ENCODE measurements at places on chromosomes 7 and 10.

GRCh38 chr7:50727072-50727471, 55.6 kb downstream of the GRB10 start:
- no peak for DNase-seq

DNA sequence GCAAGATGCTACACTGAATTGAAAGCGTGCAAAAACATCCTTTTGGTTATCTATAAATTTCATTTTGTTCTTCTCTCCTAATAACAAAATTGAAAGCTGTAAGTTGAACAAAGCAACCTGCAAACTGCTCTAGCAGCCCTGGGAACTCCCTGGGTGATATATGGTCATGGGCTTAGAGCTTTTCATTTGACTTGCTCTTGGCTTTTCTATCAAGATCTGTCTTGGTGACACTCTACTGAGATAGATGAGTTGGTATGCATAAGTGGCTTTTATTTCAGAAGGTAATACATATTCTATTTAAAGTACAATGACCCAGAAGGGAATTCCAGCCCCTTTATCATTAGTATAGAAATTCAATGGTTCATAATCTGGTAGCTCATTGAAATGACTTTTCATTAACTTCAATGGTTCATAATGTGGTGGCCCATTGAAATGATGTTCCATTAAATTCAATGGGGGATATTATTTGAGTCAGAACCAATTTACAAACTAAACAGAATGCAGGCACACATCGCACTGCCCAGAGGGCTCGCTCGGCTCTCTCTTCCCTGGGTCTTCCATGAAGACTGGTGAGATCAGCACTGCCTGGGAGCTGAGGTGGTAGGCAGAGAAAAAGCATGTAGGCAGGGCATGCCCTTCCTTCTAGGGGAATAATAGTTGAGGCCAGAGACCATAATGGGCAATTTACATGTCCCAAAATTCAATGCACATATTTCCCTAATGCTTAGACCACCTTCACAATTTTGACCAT, 10.1 kb upstream of the KCNMA1 start:
- DNase-seq, result no peak

GRCh38 chr7:77393261-77393660, 22.9 kb downstream of the GSAP start:
- no peak for DNase-seq

GRCh38 chr10:110681023-110681681, 37.0 kb downstream of the RBM20 start:
- no peak for DNase-seq

DNA sequence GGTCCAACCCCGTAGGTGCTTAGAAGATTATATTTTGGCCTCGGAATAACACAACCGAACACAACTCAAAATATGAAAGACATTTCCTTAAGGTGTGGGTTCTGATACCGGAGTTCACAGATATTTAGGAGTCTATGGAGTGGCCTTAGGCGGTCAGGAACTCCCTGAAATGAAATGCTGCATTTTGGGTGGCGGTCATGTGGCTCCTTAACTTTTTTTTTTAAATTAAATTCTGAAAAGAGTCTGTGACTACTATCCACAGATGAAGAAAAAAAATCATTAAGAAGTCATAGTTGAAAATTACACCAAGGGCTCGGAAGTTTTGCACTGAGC, 290.9 kb upstream of the NFE2L3 start:
- DNase-seq, result no peak

DNA sequence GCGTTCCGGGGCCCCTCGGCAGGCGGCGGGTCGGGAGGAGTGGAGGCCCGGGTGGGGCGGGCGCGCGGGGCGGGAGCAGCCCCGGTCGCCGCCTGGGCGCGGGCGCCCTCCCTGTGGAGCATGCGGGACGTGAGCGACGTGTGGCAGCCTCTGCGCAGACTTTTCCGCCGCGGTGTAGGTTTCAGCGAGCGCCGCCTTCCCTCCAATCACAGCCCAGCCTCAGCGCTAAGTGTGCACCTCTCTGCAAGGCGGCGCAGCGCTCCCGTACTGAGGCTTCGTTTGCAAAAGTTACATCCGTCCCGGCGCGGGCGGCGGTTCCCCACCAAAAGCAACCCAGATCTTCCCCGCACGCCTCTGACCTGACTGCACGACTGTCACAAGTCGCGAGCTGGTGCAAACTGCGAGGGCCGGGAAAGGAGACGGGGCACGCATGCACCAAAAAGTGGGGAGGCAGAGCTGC, 1.2 kb upstream of the PFKFB3 start:
- DNase-seq, result peak; percentile 43

- DNase-seq, result no peak
These were observed 23.1 kb downstream of the ZNF107 start for GRCh38 chr7:64688988-64689387.

- no peak for DNase-seq
These were observed 7.8 kb upstream of the GLI3 start for GRCh38 chr7:42244828-42245227.

- no peak for DNase-seq
These were observed at the start of gene HPSE2 for GRCh38 chr10:99235658-99236626. Gene HPSE2, minus strand, starts transcription at chr10:99235852.

DNA sequence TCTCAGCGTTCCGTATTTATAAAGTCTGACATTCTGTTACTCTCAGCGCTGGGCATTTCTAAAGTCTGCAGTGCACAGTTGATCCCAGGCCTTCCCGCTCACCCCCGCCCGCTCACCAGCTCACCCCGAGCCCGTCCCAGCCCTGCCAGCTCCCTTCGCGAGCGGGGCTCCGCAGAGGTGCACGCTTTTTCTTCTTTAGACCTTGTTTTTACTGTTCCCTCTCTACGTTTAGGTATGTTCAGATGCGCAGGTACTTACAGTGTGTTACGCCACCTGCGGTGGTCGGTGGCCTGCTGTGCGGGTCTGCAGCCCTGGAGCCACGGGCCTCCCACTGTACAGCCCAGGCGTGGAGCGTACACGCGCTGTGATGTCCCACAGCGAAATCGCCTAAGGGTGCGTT, 28.8 kb downstream of the NKX6-2 start:
- no peak for DNase-seq

DNA sequence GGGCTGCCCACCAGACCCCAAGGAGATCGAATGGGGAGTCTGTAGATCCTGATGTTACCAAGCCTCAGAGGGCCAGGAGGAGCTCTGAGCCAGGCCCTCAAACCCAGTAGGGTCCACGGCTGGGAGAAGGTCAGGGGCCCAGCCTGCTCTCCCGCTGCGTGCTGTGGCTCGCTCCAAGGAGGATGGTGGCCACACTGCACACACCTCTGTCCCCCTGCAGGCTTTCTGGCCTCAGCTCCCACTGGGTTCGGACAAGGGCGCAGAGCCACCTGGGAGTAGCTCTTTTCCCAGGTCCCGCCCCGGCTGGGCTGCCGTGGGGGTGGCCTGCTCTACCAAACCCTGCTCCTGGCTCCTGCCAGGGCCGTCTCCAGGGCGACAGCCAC, 175.8 kb downstream of the ZNF248 start:
- DNase-seq, result no peak

DNA sequence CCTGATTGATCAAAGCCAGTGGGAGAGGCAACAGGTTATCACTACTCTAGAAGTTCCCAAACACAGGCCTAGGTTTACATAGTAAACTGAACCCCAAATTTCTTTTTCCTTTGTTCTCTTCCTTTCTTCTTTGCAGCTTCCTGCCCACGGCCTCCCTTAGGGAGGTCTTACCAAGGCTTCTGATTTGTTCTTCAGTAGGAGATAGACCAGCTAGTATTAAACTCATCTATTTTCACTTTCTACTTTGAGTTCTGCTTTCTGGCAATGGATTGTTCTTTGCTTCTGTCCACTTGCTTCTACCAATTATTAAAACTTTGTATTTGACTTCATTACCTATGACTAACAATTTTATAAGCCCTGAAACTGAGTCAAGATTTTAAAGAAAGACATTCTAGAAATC, 251.2 kb upstream of the FZD1 start:
- no peak for DNase-seq

- no peak for DNase-seq
These were observed 304.4 kb upstream of the NRP1 start for GRCh38 chr10:33638891-33639290.

- DNase-seq, result no peak
These were observed 576.8 kb downstream of the GALNT17 start for GRCh38 chr7:71708710-71709109.

DNA sequence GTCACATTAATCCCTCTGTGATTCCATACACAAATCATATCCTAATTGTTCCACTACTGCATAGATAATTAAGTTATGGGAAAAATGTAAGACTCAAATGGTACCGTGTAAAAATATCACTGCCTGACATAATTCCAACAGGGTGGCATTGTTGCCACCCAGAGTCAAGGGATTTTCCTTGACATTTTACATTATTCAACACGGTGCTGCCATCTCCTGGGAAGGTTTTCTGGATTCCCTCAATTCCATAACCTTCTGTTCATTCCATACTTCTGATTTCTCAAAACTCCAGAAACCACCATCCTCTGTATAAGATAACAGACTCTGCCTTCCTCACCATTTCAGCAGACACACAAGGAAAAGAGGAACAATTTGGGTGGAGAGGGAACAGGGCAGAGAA, 495.9 kb downstream of the XPNPEP1 start:
- DNase-seq, result no peak

DNA sequence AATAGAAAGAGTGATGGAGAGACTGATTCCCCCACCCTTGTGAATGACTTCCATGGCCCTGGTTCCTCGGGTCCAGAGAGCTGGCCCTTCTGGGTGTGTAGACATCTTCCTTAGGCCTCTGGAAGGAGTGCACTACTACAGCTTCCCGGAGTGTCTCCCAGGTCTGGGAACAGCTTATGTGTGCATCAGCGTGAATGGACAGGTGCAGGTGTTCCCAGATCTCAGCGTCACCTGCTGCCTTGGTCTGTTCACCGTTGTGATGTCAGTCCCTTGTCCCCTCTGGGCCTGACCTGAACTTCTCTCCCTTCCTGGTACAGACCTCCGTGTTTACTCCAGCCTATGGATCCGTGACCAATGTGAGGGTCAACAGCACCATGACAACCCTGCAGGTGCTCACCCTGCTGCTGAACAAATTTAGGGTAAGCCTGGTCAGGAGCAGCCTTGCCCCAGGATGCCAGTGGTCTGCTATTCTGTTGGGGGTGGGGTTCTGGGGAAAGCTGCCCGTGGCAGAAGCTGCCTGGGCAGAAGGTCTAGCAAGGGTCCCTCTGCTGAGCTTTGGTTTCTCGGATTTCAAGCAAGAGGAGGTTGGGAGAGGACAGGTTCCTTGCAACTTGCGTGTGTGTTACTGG, 10.5 kb upstream of the DEPP1 start:
- DNase-seq, result no peak

DNA sequence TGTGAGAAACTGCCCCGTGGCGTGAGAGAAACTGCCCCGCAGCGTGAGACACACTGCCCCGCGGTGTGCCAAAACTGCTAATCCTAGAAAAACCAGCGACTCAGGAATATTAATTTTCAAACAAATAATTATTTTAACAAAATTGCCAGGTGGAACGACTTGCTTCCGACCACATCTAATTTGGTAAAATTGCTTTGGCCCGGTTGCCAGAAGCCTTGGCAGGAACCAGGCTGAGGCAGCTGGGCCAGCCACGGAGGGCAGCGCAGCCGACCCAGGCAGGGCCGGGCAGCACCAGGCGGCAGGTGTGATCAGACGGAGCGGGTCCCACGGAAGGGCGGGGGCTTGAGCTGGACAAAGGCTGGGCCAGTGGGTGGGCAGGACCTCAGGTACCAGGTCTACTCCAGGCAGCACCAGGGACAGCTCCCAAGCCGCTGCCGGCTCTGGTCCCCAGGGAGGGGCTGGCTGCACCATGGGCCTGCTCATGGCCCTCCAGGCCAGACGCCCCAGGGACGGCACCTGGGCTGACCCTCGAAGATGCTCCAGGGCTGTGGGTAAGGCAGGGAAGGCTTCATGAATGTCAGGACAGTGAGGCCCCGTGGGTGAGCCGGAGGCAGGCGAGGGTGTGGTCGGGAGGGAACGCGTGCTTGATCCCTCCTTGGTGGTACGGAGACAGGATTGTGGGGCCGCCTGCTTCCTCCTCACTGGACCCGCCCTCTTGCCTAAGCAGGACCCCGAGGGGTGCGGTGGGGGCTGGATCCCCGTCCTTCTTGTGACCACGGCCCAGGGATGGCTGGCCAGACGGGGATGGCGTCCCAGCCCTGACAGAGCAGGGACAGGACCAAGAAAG, 7.7 kb upstream of the ADGRA1 start:
- no peak for DNase-seq

DNA sequence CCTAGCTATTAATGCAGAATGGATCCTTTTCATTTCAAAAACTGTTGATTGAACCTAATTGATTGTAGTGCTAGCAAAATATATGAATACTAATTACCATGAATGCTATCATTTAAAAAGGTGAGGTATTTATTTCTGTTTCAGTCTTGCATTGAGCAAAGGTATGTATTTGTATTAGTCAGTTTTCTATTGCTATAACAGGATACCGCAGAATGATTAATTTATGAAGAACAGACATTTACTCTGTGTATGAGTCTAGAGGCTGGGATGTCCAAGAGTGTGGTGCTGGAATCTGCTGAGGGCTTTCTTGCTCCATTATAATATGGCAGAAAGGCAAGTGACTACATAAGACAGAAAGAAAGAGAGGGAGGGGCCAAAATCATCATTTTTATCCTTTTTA, 199.2 kb downstream of the KIF20B start:
- no peak for DNase-seq

GRCh38 chr7:87110778-87111177, 41.5 kb upstream of the DMTF1 start:
- DNase-seq, result no peak

- DNase-seq, result no peak
These were observed 665.6 kb downstream of the MAGI2 start for GRCh38 chr7:78787854-78788253.

All from memory B cell (primary cell).